Esophagus muscularis mucosa (tissue), 4 donors: ENCODE measurements at places on chromosomes 7 and 10. TPM values are rescaled to one million over a fixed set of nuclear protein-coding genes. Genes with fewer than 3 reads are reported as not detected.

Gene GSTO2
- 0.99 TPM for total RNA-seq

- no peaks in the 10 kb centered on the region for H3K36me3 ChIP-seq
- no peak for DNase-seq
- no peak overlapping the region for H3K27ac ChIP-seq
- no peaks in the 10 kb centered on the region for H3K27me3 ChIP-seq
- no peak overlapping the region for H3K4me3 ChIP-seq
These were observed 98.4 kb downstream of the OSBPL3 start for GRCh38 chr7:24881623-24882022.

DNA sequence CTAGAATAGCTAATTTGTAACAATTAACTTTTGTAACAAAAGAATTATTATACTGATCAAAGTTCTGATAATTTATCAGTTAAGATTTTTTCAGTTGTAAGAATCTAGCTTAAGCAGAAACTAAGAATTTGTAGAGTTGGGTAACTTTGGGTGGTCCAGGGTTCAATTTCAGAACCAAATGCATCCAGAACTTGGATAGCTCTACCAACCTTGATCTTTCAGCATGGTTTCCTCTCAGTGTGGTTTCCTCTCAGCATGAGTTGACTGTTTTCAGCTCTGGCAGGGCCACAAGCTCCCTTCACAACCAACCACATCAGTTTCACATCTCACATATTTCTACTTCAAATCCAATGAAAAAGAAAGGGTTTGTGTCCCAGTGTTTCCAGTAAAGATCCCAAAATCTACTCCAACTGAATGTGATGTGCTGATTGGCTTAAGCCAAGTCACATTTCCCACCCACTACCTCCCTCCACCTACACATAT lies 3.3 kb upstream of the FAS start:
- peak overlapping the region; percentile 87 for H3K27ac ChIP-seq
- no peak for DNase-seq
- no peaks in the 10 kb centered on the region for H3K36me3 ChIP-seq

Gene PHKG1
- total RNA-seq = 1.7 TPM

DNA sequence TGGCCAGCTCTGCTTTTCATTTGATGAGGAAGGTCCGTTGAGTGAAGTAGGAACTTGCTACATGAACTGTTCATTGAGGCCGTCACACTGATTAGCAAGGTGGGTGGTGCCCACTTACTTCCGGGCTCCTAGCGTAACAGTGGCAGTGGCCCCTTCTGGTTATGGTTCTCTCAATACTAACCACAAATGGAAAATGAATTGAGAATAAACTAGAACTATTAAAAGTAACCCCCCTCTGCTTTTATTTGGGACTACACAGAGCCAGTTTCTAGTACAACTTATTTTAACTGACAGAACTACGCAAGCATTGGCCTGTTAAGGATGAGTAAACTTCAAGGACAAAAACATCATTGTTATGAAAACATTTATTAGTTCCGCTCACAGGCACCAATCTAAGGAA lies 519.1 kb downstream of the INHBA start:
- no peak overlapping the region for H3K4me3 ChIP-seq
- DNase-seq = no peak
- no peaks in the 10 kb centered on the region for H3K4me1 ChIP-seq
- no peaks in the 10 kb centered on the region for H3K36me3 ChIP-seq
- H3K27ac ChIP-seq = no peak overlapping the region

DNA sequence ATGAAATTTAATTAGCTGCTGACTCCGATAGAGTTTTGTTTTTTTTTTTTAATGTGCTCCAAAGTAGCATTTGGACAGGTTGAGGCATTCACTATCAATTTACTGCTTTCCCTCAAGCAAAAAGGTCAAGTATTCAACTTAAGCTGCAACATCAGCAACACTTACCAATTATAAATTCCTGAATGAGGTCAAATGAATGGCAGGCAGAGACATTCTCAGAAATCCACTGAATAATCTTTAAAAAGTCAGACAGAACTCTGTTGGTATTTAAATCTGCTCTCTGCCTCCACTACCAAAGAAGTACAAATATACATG lies 62.8 kb downstream of the GSAP start:
- H3K4me1 ChIP-seq = peaks cover 40% of the 10 kb centered on the region
- peak overlapping the region; percentile 13 for H3K27ac ChIP-seq
- H3K36me3 ChIP-seq = no peaks in the 10 kb centered on the region

Gene ZNF853
- 16.9 TPM for total RNA-seq

Gene NKX2-3
- total RNA-seq = 0.19 TPM

Gene IL2RA
- 0.46 TPM for total RNA-seq

- DNase-seq = no peak
- H3K27ac ChIP-seq = peak overlapping the region; percentile 97
- no peak overlapping the region for H3K4me3 ChIP-seq
- peaks cover 74% of the 10 kb centered on the region for H3K4me1 ChIP-seq
These were observed 17.3 kb upstream of the INPP5A start for GRCh38 chr10:132520177-132520811.

DNA sequence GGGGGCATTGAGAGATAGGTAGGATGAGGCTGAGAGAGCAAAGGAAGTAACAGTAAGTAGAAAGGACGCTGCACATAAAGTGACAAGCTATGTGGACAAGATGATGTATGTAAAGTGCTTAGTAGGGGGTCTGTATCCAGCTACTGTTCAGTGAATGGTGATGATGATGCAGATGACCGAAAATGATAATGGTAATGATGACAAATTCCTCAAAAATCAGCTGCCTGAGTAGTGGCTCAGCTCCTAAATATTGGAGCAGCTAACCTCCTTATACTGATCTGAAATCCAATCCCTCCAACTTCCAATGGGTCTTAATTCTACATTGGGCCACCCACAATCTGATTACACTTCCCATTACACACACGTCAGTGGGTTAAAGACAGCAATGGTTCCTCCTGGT lies 27.1 kb upstream of the KCNMA1 start:
- no peaks in the 10 kb centered on the region for H3K36me3 ChIP-seq
- no peaks in the 10 kb centered on the region for H3K27me3 ChIP-seq
- DNase-seq = no peak

GRCh38 chr10:86164174-86164774 lies 202.3 kb downstream of the GRID1 start:
- H3K27me3 ChIP-seq = no peaks in the 10 kb centered on the region
- DNase-seq = no peak
- H3K4me1 ChIP-seq = no peaks in the 10 kb centered on the region

DNA sequence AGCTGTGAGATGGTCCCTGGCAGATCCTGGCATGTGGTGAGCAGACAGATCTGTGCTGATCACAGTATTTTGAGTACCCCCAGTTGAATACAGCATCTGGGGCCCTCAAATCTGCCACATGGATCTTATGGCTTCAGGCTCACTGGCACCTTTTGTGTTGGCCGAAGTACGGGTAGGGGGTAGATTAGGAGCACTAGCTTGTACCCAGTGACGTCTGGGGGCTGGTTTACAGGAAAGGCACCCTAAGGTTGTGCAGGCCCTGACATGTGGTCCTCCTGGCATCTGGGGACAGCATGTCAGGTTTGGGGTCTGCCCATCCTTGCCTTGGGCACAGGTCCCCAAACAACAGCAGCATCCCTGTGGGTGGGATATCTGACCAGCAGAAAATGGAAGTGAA lies 53.2 kb downstream of the SYPL1 start:
- peak overlapping the region; percentile 49 for H3K27ac ChIP-seq
- no peak for DNase-seq
- no peak overlapping the region for H3K4me3 ChIP-seq
- H3K27me3 ChIP-seq = no peaks in the 10 kb centered on the region
- H3K36me3 ChIP-seq = no peaks in the 10 kb centered on the region

DNA sequence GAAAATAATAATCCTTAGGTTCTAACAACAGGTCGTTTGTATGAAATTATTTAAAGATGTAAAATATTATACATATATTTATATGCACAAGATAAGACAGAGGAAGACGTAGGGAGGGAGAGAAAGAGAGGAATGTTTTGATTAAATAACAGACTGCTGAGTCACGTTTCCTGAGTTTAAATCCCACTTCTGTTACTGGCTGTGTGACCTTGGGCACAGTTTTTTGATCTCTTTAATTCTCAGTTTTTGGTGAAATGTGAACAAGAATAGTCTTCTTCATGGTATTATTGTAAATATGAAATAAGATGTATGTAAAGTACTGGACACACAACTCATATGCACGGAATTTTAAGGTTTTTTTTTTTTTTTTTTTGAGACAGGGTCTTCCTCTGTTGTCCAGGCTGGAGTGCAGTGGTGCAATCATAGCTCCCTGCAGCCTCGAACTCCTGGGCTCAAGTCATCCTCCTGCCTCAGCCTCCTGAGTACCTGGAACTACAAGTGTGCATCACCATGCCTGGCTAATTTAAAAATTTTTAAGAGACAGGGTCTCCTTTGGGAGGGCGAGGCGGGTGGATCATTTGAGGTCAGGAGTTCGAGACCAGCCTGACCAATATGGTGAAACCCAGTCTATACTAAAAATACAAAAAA lies 42.6 kb downstream of the BAMBI start:
- H3K36me3 ChIP-seq = no peaks in the 10 kb centered on the region
- DNase-seq = no peak
- H3K4me3 ChIP-seq = no peak overlapping the region
- H3K27me3 ChIP-seq = no peaks in the 10 kb centered on the region
- H3K27ac ChIP-seq = no peak overlapping the region

- H3K27ac ChIP-seq = no peak overlapping the region
- no peak overlapping the region for H3K4me3 ChIP-seq
- no peaks in the 10 kb centered on the region for H3K27me3 ChIP-seq
- peak; percentile 50 for DNase-seq
- H3K36me3 ChIP-seq = no peaks in the 10 kb centered on the region
These were observed 240.4 kb downstream of the ABCA13 start for GRCh38 chr7:48411619-48412018.

GRCh38 chr7:141045126-141045841 lies 28.6 kb upstream of the TMEM178B start:
- no peaks in the 10 kb centered on the region for H3K4me1 ChIP-seq
- no peak for DNase-seq
- no peaks in the 10 kb centered on the region for H3K36me3 ChIP-seq
- H3K27ac ChIP-seq = no peak overlapping the region
- no peak overlapping the region for H3K4me3 ChIP-seq

Gene CHAT
- 0.17 TPM for total RNA-seq

DNA sequence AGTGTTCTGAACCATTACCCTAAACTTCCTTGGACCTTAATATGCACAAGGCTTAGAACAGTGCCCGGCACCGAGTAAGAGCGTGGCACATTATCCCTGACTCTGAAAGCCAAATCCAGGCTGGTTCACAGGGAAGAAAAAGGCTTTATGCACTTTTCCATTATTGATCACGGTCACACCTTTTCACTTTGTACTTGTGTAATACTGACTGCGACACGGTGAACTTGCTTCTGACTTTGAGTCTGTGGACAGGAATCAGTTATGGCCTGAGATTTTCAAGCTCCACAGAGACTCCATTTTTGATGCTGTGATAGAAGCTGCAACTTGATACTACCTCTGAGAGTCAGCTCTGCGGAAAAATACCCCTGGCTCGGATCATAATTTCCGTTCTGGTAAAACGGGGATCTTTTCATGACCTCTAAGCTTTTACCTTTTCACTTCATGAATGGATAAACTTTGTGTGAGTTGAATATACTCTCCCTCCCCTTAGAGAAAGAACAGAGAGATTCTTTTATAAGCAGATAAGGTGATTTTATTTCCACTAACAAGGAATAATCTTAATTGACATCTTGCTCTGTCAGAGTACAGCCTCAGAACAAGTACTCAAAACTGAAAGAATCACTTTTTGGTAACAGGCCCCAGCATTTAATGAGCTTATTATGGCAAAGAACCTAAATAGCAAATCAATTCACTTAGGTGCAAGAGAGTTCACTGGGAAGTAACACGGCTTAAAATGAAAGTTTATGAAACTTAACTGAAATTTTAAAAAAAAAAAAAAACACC lies 88.8 kb downstream of the ELMO1 start:
- peak; percentile 34 for DNase-seq
- H3K27me3 ChIP-seq = no peaks in the 10 kb centered on the region
- H3K36me3 ChIP-seq = no peaks in the 10 kb centered on the region
- no peak overlapping the region for H3K4me3 ChIP-seq
- H3K27ac ChIP-seq = no peak overlapping the region
- peaks cover 19% of the 10 kb centered on the region for H3K4me1 ChIP-seq

DNA sequence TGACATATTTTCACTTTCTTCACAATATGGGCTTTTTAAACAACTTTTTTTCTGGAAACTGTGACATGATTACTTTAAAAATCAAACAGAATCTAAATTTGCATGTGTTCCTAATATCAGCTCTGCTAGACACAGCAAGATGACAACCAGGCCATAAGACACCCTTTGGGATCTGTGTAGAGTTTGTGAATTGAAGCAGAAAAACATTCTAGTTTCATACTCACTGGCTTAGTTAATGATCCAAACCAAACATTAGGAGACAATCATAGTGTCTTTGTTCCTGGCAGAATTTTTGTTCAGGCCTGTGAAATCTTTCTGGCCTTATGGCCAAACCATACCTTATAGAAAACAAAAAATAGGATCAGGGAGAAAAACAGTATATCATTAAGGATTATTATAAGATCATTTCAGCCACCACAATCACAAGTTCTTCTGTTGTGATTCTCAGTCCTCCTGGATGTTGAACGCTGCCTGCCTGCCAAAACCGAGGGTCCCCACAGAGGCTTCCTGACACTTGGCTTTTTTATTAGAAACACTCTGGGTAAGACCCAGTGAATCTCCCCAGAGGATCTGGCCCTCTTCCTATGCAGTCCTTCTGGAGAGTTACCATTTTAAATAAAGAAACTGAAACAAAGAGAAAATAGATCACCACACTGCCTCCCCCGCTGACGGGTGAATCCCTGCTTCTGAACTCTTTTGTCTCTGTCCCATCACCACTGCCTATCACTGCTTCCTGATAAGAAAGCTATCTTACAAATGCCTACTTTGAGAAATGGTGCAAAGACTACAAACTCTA lies 79.2 kb upstream of the PPP1R3C start:
- no peaks in the 10 kb centered on the region for H3K27me3 ChIP-seq
- H3K27ac ChIP-seq = peak overlapping the region; percentile 47
- peak overlapping the region; percentile 19 for H3K4me3 ChIP-seq
- no peak for DNase-seq

DNA sequence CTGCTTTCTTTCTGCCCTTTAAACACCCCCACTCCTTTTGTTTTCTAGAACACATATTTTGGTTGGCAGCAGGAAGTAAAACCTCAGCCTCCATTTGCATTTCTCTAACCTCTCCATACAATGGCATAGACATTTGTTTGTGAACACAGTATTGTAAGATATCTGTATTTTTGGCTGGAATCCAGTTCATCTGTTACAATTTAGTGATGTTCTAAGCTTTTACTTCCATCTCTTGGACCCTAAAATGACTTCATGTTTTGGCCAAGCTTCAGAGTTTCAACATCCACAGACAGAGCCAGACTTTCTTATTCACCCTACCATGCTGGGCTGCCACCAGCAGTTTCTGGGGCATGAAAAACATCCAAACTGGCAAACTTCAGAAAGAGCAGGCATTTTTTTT lies 21.1 kb upstream of the AUTS2 start:
- H3K36me3 ChIP-seq = no peaks in the 10 kb centered on the region
- DNase-seq = peak; percentile 5
- no peaks in the 10 kb centered on the region for H3K27me3 ChIP-seq
- H3K4me1 ChIP-seq = no peaks in the 10 kb centered on the region
- H3K27ac ChIP-seq = no peak overlapping the region
- H3K4me3 ChIP-seq = no peak overlapping the region

Gene SYT15B
- total RNA-seq = 2.5 TPM

Gene ICA1
- 6.2 TPM for total RNA-seq
